ENCODE measurements at places on chromosomes 5 and 9.

- no peak for DNase-seq
These were observed 56.1 kb downstream of the MEF2C start for GRCh38 chr5:88826646-88827585.

GRCh38 chr5:132962429-132963021 is 909 bp downstream of the AFF4 start:
- DNase-seq = peak; percentile 1

- DNase-seq = no peak
These were observed 35.8 kb upstream of the ATP10B start for GRCh38 chr5:160887780-160888179.

GRCh38 chr5:102289251-102289899 is 6.7 kb downstream of the SLCO4C1 start:
- no peak for DNase-seq

- no peak for DNase-seq
These were observed 532.7 kb upstream of the DMAC1 start for GRCh38 chr9:8332331-8332650.

- no peak for DNase-seq
These were observed 14.3 kb upstream of the EPB41L4B start for GRCh38 chr9:109335121-109335520.

- no peak for DNase-seq
These were observed 41.6 kb downstream of the KIAA1191 start for GRCh38 chr5:176319827-176320554.

GRCh38 chr9:109349421-109349846 is 28.6 kb upstream of the EPB41L4B start:
- no peak for DNase-seq

- DNase-seq = no peak
These were observed 16.2 kb downstream of the PRLR start for GRCh38 chr5:35214051-35214450.

GRCh38 chr5:96605144-96605837 is 56.9 kb upstream of the CAST start:
- DNase-seq = no peak

DNA sequence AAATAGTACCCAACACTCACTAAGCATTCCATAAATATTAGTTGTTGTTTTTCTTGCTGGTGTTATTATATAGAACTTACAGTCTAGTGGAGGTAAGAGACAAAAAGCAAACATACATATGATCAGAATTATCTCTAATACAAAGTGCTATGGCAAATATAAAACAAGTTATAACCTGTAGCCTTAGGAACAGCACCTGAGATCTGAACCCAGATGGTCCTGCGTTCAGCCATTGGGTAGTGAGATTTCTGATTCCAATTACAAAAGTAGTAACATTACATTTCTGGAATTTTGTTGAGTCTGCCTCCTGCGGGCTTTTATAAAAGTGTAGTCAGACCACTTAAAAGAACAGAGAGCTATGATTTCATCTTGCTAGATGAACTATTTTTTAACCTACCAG is 242.9 kb upstream of the ZNF462 start:
- DNase-seq = no peak

GRCh38 chr9:21993893-21994555 is at the start of gene CDKN2A:
TSS of gene CDKN2A (minus strand) at chr9:21994392.
- DNase-seq = peak; percentile 62

- DNase-seq = no peak
These were observed 3.5 kb upstream of the SPTAN1 start for GRCh38 chr9:128548876-128549275.

Measured in T-helper 1 cell (primary cell).